Hepatocyte (in vitro differentiated cells): ENCODE measurements at places on chromosomes 11 and 22.

GRCh38 chr22:36921309-36922104 is 8.1 kb downstream of the CSF2RB start:
- DNase-seq, result no peak

DNA sequence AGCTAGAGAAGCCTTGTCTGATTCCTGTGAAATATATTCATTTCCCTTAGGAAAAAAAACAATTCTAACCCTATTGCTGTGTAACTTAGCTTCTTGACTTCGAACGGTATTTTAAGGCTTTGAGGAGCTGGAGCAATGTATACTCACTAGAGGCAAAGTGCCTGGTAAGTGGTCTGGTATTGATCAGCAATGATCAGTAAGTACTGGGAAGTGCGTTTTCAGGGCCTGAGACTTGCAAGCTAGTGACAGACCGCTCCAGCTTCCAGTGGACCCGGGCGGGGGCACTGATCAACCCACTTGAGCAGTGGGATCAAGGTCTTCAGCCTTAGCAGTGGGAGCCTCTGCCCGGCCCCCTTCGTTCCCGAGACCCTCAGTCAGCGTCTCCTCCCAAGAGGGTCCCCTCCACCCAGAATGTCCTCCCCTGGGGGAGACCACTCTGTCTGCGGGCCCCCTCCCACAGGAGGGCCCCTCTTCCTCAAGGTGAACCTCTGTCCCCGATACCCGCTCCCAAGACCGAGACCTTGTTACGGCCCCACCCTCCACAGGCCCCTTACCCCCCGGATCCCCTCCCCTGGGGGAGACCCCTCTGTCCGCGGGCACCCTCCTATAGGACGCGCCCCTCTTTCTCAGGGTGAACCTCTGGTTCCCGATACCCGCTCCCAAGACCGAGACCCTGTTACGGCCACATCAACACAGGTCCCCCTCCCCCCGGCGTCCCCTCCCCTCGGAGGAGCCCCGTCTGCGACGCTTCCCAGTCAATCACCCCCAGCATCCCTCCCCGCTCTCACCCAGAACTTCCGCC is 452 bp upstream of the ATXN10 start:
- DNase-seq, result peak; percentile 40

GRCh38 chr11:110358336-110358735 is 61.9 kb upstream of the RDX start:
- no peak for DNase-seq

- no peak for DNase-seq
Observed at GRCh38 chr11:30487200-30487898, 98.8 kb downstream of the MPPED2 start.

- DNase-seq, result no peak
Observed at GRCh38 chr22:36417281-36417686, 29.5 kb upstream of the MYH9 start.

DNA sequence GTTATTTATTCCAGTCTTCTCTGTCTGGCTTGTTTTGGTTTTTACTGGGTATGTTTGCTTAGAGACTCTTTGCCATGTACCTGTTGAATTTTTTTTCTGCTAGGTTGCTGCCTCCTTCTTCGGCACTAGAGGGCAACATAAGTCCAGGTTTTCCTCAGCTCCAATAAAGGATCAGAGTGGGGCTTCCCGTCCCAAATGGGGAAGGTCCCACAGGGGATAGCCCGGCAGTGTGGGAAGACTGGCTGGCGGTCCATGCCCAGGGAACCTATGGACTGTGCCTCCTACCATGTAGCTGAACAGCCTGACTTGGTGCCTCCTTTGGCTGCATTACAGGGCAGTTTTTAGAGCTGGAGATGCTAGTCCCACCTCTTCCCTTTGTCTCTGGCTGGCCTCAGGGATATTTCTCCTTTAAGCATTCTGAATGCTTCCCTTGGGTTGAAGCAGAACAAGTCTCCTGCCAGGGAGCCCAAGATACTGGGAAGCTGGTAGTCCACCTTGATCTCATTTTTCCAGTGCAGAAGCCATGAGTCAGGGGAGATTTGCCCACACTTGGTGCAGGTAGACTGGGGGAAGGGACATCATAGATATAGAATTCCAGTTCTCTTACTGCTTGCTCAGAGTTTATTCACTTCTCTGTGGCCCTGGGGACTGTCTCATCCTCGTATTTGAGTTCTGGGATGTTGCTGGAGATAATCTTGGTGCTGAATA is 60.2 kb downstream of the BRD1 start:
- DNase-seq, result peak; percentile 46

DNA sequence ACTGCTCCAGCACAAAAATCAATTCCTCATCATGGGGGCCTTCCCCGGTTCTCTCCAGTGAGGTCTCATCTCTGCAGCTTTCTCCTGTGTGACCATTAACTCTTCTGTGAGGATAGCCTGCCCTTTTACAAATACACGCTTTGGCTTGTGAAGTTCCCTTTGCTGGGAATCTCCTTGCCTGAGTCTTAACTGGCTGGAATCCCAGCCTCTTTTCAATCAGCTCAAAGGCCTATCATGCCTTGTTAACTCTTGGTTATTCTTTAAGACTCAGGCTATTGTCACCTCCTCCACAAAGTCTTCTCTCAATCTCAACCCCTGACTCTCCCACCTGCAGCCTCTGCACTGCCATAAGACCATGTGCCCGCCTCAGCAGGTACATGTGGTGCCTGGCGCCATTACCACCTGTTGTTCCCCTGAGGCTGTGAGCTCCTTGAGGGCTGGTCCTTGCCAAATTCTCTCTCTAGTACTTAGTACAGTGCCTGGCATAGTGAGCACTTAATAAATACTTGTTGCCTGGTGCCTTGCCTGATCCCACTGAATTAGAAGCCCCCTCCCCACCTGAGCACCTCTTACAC is 128.2 kb downstream of the ST3GAL4 start:
- DNase-seq, result no peak

DNA sequence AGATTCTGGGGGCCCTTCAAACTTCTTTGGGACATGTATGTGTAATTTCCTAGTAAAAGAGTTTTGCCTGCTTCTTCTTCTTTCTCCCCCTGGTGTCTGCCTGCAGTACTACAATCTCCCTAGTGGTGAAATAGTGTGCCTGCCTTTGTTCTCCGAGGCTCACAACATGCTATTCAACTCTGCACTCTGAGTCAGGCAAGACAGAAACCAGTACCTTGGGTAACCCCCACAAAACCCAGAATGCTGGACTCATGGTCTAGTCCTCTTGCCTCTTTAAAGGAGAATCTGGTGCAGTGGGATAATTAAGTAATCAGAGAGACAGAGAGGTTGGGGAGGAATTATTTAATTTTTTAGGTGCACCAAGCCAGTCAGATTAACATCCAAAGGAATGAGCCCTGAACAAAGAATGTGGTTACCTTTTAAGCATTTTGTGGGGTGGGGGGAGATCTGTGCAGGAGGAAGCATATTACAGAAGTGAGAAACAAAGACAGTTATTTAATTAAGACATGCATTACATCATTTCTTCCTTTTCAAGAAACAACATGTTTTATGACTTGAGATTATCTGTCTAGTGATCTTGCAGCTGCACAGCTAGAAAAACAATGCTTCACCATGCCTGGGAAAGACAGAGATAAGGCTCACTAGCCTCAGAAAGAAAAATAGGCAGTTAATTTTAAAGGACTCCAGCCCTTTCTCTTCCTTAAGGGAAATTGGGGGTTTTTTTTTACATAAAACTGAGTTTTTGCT is 11.0 kb upstream of the MS4A6A start:
- peak; percentile 66 for DNase-seq

DNA sequence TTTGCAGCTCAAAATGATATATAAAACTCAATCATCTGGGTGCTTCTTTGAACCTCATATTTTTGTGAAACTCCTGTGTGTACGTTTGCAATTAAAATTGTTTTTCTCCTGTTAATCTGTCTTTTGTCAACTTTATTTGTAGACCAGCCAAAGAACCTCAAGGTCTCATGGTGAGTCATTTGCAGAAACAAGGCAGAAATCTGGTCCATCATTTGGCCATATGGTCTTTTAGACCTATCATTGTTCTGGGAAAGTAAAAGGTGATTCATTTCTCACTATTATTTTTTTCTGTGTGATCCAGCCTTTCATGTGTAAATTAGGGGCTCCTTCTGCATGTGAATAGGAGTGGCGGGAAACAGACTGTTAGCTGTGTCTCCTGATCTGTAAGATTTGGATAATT is 399.1 kb upstream of the DDI1 start:
- no peak for DNase-seq

DNA sequence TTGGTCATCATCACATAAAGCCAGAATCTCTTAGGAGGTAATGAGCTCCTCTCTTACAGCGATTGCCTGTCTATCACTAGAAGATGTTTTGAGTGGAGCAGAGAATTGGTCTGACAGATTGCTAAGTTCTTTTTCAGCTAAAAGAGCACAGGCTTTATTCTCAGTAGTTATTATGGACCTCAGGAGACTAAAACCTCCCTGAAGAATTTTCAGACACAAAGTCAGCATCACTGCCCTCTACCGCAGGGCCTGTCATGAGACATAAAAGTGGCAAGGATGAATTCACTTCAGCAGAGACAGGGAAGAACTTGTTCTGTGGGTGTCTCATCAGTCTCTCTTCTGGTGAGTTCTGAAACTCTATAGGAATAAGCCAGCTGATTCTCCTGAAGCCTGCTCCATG is at the start of gene OR51I2:
TSS of gene OR51I2 (plus strand) at position 301 of the 400 bp plus-strand sequence. CDS start 4,166 bp downstream, outside the sequence.
- DNase-seq, result no peak
